MV-4-11 (cell line): ENCODE measurements at places on chromosomes 13 and 19.

DNA sequence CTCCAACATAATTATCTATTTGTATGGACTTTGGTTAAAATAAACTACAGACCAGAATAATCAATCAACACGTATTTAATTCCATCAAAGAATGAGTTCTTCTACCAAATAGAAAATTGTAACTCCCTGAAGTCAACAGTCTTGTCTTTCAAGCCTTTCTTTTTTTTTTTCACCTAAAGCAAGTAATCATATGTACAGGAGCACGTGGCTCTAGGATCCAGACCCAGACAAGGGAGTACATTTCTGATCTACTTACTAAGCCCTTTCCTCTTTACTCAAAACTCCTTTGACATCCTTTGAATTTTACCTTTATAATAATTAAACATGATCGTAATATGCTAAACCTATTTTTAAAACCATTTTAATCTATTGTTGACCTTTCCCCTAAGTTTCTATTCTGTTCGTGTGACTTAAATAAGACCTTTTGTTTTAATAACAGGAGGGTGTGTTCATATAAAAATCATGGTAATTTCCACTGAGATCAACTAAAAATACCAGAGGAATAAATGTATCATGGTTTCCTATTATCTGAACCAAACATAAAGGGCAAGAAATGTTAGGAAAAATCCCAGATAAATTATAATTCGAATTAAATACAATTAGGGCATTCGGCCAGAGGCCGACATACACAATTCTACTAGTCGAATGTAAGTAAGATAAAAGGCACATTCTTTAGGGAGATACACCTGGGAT is 1.7 kb downstream of the SLC7A1 start:
- DNase-seq: no peak

DNA sequence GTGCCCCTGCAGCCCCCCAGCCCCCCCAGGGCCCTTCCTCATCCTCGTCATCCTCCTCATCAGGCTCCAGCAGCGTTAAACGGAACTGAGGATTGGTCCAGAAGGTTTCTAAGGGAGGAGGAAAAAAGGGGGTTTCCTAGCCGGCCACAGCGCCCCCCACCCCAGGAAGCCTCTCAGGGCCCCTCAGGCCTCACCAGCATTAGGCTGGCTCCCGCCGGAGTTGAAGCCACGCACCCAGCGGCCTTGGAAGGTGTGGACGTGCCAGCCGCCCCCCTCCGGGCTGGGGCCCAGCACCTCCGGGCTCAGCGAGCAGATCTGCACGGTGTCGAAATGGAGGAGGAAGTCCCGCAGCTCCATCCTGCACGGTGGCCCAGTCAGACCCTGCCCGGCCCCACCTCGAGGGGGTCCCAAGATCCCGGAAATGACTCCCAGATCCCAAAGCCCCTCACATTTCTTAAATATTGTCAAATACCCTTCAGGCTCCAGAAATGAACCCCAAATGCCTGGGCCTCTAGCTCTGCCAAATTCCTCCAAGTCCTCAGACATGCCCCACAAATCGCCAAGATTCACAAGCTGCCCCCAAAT is 6.9 kb downstream of the CAPN12 start:
- DNase-seq: no peak

GRCh38 chr13:94170145-94170571 is 309.3 kb downstream of the DCT start:
- no peak for DNase-seq

DNA sequence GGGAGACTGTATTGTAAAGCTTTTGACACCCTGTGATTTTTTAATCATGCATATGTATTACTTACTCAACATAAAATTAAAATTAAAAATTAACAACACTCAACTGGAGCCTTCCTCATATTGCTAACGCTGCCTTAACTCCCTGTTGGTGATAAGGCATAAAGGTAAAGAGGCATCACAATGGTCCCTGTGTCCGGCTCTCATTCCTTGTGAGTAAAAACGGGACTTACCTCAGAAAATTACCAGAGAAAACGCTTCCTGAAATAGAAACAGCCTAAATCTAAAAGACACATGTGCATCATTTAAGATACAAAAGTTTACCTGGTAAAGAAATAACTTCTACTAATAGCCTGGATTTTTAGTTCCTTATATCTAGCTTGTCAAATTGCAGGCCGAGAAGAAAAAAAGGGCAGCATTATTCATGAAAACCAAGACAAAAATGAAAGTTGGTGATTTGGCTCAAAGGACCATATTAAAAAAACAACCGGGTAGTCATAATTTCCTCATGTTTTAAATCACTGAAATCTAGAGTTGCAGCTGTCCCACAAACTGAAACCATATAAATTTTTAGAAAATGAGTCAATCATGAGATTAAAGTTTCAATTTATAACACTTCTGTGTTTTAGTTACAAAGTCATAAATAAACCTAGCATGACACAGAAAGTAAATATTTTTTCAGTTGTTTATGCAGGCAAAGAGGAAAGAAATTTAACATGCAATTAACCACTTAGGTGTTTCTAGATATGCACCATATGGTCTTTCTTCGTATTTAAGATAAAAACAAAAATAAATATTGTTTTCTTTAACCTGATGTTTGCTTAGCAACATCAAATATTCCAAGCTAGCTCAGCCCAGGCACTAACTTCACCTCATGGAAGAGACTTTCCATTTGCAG is 94.7 kb downstream of the MIPEP start:
- DNase-seq: no peak

- DNase-seq: no peak
Observed at GRCh38 chr13:84032116-84032515, 149.8 kb upstream of the SLITRK1 start.

- no peak for DNase-seq
Observed at GRCh38 chr13:45310341-45311131, 30.4 kb downstream of the TPT1 start.

DNA sequence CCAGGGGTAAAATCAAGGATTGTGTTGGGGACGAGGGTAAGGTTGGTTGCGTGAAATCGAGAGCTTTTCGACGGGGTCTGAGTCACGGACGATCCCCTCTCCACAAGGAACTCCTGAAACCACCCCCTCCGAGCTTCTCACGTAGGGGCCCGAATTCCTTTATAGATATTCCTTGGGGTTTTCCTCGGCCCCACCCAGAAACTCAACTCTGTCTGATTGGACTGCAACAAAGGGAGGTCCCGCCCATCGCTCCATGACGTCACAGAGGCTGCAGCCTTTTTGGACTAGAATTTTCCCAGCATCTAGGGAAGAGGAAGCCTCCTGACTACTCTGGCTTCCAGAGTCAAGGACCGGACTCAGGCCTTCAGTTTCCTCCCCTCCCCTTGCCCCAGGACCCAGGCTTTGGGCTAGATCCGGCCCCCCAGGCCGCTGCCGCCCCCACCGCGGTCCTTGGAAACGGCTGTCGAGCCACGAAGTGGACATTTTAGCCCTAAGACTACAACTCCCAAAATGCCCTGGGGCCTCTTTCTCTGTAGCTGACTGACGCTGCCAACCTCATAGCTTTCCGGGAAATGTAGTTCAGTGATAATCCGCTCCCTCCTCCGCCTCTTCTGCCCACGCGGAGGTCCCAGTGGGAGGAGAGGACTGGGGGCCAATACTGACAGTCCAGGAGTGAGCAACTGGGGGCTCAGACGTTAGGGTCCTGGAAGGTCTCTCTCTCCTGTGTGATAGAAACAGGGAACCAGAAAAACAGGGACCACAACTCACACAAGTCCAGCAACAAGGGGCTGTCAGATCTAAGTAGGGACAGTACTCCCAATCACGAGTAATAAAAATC is at the start of gene IZUMO1:
Gene IZUMO1 (minus strand): TSS at position 172 of the 838 bp plus-strand sequence. CDS start 1,050 bp downstream, outside the sequence.
- peak; percentile 90 for DNase-seq

- peak; percentile 11 for DNase-seq
Observed at GRCh38 chr19:42113641-42114348, 18.5 kb downstream of the POU2F2 start.

DNA sequence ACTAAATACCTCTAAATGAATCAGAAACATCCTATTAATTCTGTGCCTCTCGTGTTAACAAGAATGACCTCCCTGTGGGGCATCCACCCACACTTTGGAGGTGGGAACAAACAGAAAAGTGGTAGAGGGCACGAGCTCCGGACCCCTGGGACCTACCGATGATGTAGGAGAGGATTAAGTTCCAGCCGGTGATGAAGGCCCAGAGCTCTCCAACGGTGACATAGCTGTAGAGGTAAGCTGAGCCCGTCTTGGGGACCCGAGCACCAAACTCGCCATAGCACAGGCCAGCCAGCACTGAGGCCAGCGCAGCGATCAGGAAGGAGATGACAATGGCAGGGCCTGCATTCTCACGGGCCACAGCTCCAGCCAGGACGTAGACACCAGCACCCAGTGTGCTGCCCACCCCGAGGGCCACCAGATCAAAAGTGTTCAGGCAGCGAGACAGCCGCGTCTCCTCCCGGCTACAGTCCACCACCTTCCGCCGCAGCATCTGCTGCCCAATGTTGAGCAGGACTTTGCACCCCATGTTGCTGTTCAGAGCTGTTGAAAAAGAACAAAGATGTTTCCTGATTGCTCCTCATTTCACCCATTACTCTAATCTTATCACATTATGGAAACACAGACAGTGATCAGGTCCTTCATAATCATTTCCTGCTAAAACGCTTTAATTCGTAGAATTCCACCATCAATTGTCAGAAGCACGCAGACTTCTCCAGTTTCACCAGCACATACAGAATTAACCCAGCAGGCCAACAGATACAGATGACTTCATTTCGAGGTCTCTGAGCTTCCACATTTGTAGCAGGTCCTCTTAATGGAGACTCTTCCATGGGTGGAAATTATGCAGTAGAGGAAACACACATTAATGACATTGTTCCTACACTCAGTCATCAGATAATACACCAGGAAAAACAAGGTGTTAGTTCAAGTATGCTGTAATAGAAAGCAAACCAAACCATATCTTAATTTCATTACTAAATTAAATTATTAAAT is 59.5 kb downstream of the SLC7A1 start:
- no peak for DNase-seq

DNA sequence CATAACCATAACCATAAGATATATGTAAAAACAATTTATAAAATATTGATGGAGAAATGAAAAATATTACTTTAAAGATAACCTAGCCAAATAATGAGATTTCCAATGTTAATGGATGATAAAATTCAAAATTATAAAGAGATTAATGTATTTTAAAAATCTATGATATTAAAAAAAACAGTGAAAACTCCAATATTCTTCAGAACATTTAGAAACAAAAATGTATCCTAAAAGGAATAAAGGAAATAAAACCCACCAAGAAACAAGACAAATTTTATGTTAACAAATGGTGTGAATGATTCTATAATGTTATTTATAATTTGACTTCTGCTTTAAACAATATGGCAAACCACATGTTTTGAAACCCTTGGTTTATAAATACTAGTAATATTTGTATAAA is 1587.8 kb downstream of the PCDH9 start:
- DNase-seq: no peak

DNA sequence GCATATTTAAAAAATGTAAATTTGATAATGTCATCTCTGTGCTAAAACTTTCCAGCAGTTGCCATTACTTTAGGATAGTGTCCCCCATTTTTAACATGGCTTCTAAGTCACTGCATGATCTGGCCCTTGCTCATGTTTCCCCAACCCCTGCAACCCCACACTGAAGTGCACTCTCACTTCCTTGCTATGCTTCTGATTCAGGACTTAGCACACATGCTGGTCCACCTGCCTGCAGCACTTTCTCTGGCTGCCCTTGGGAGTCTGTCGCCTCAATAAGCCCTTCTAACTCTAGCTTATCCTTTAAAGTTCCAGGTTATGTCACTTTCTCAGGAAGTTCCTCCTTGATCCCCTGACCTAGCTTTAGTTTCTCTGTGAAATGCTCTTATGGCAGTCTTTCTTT is 241.0 kb downstream of the POSTN start:
- no peak for DNase-seq

DNA sequence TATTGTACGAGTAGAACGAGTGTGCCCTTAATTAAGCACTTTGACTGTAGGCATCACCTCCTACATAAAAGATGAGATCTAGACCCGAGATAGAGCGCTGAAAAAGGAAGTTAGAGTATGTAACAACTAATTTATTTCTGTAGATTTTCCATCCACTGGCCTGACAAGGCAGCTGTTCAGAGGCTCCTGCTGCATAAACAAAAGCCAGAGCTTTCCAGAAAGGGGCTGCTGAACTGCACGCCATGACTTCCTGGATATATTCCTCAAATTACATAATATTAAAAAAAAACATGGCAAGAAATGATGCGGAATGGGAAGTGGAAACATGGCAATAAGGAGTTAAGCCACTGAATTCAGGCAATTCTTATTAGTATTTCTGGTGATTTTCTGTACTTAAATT is 89.7 kb downstream of the AKAP11 start:
- no peak for DNase-seq

- no peak for DNase-seq
Observed at GRCh38 chr13:23637829-23638228, 67.6 kb downstream of the TNFRSF19 start.

DNA sequence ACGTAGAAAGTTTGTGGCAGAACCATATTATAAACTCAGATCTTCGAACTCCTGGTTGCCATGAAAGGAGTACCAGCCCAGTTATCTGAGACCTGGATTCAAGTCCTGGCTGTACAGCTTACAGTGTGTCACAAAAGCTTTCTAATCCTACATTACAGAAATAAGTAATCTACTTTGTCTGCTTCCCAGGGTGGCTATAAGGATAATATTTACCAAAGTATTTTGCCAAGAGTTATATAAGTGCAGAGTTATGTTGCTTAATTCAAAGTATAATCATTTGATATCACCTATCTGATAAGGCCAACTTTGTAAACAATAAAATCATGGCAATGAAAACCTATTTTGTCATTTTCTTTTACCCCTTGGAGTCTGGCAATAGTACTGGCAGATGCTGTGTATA is 381.6 kb downstream of the NDFIP2 start:
- DNase-seq: no peak

DNA sequence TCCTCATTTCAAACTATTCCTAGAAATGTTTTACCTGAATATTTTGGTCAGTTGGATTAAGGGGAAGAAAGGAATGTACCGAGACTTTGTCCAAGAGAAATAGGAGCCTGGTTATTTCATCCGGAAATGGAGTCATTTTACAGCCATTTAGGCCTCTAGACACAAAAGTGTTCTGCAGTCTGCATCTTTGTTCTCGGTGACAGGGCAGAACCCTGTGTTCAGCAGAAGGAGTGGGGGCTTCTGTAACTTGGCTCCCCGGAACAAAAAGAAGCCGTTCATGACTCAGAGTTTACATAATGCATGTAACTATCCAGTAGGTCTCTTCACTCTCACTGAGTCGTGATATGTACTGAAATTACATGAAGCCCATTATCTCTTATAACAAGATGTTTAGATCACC is 21.6 kb upstream of the FNDC3A start:
- no peak for DNase-seq

- DNase-seq: peak; percentile 29
Observed at GRCh38 chr19:58252102-58252685, 23.5 kb downstream of the ZNF544 start.

GRCh38 chr13:96946709-96947311 is 47.5 kb downstream of the OXGR1 start:
- DNase-seq: no peak

GRCh38 chr19:1384478-1385110 is 887 bp downstream of the NDUFS7 start:
- no peak for DNase-seq

DNA sequence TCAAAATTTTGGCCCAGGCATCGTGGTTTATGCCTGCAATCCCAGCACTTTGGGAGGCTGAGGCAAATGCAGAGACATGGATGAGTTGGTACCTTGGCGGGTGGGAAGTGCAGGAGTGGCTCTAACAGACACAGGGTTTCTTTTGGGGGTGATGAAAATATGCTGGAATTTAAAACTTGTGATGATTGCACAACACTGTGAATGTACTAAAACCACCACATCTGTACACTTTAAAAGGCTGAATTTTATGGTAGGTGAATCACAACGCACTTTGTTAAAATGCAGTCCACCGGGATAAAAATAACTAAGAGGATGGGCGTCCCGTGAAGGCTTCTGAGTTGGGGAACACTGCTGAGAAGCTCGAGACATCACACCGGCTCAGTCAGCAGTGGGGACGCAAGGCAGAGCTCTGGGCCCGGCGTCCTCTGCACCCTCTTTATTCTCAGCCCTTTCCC is 47.1 kb downstream of the MLLT1 start:
- DNase-seq: peak; percentile 66
